ENCODE measurements at places on chromosomes 4 and X.
A peak's percentile ranks its signal among the peaks of the same experiment; 100 is the strongest.

DNA sequence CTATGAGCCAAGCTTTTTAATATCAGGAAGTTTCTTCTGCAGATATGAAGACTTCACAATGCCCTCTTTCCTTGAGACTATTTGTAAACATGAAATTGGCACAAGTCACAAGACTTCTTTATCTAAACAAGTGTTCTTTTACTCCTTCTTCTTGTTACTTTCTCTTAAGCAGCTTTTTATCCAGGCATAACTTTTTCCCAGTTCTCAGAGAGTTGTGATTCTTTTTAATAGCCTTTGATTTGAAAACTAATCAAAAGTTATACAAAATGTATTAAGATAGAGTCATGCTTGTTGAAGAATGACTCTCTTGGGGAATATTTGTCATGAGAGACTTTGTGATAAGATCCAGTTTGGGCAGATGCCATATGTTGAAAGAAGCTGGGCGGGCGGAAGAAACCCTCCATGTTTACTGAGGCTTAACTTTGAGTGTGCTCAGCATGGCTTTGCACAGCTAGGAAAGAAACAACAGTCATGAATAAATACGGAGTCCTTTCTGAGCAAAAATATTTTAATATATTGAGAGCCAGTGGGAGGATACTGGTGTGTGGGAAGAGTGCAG is 39.3 kb downstream of the SYTL5 start:
- no peak for DNase-seq

DNA sequence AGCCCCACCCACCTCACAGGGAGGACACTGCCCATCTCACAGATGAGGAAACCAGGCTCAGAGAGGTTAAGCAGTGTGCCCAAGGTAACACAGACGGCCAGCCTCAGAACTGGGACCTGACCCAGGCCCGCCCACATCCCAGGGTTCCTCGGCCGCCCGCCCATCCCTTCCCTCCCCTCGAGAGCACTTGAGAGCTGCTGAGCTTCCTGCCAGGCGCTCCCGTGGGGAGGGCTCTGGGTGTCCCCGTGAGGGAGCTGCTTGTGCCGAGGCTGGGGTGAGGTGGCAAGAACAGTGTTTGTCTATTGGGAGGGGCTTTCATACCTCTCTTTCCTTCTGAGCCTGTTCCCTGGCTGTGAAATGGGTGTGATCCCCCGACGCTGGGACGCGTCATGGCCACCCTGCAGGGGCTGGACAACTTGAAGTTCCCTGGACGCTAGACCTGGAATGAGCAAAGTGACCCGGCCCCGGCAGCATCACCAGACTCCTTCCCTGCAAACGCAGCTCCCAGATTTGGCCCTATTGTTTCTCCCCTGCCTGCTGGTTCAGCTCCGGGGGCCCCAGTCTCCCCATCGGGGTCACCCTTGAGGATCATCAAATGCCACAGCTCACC is 204.9 kb downstream of the AFAP1 start:
- DNase-seq: no peak

DNA sequence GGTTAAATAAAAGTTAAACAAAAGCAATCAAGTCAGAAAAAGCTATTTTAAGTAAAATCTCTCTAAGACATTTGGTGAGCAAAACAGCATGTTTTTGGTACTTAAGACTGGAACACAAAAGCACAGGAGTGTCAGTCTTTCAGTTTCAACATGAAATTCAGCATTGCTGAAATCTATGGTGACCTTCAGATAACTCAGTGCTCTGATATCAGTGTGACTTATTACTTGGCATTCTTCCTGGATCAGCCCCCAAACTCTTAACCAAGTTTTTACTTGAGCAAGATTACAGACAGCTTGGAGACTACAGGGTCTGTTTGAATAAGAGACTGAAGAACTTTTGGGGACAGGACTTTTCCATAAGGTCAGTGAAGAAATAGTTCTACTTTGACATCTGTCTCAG is 437.2 kb downstream of the RAPGEF2 start:
- DNase-seq: no peak

GRCh38 chr4:186701273-186701672 is 22.4 kb downstream of the FAT1 start:
- DNase-seq: no peak

GRCh38 chr4:127211650-127212560 is 420.9 kb upstream of the INTU start:
- DNase-seq: no peak

- no peak for DNase-seq
Observed at GRCh38 chrX:24981030-24981429, 34.7 kb downstream of the ARX start.

GRCh38 chrX:77442728-77443127 is 4.5 kb upstream of the FGF16 start:
- no peak for DNase-seq

DNA sequence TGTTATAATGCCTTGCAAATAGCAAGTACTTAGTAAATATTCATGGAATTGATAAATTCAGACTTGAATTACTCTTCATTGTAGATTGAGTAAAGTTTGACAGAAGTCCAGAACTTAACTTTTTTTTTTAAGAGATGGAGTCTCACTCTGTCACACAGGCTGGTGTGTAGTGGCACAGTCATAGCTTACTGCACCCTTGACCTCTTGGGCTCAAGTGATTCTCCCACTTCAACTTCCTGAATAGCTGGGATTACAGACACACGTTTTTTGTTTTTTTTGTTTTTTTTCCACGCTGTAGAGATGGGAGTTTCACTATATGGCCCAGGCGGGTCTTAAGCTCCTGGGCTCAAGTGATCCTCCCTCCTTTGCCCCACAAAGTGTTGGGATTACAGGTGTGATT is 32.1 kb downstream of the UBE2K start:
- DNase-seq: no peak

DNA sequence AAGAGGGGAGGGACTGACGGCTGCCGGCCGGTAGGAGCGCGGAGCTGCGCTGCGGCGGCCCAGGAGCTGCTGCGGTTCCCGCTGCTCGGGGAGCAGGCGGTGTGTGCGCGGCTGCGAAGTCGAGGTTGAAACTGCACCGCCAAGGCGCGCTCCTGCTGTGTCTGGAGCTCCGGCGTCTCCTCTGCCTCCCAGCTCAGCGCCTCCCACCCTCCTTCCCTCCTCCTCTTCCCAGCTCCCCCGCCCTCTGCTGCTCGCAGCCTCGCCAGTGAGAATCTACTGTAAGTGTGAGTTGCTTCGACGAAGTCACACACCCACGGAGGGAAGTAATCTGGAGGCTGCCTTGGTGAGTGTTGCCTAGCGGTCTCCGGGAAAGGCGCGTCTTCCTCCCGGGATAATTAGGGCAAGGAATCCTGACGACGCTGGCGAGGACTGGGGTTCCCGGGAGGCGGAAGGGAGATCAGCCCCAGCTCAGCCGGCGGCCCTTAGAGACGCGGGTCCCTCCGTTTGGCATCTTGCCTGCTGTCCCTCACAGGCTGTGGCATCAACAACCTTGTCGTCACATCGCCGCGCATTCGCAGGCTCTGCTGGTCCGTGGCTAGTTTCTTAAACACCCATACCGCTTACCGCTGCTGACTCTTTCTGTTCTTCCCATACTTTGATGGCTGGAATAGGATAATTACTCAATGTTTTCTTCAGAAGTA is at the start of gene EPHA5:
EPHA5 (minus strand) TSS at position 159 of the 701 bp plus-strand sequence. CDS start 747 bp downstream, outside the sequence.
- DNase-seq: peak; percentile 62

- no peak for DNase-seq
Observed at GRCh38 chr4:1001561-1002130, 8.4 kb upstream of the SLC26A1 start.

DNA sequence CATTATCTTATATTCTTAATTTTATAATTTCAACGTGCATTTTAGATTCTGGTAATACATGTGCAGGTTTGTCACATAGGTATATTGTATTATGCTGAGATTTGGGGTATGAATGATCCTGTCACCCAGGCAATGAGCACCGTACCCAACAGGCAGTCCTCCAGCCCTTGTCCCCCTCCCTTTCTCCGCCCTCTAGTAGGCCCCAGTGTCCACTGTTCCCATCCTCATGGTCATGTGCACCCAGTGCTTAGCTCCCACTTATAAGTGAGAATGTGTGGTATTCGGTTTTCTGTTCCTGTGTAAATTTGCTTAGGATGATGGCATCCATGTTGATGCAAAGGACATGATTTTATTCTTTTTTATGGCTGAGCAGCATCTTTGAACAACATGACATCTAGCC is 70.6 kb downstream of the RNF150 start:
- no peak for DNase-seq

DNA sequence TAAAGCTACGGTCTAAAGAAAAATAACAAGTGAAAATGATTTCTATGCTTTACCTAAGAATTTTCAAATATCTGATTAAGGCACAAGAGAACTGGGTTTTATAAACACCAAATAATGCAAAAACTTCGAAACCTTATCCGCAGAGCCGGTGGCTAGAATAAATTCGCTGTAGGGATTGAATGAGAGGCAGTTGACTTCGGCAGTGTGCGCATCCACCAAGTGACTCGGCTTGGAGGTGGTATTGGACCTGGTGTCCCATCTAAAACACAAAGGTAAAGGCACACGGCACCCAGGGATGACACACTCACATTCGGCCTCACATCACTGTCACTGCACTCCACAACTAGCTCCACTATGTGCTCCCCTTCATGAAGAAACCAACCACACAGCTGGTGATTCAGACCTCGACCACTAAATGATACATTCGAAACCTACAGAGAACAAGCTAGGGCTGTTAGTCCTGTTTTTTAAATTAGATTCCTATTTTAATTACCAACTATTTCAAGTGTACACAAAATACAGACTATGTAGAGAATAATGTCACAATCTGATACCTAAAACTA is 17.5 kb downstream of the RBBP7 start:
- DNase-seq: no peak

- no peak for DNase-seq
Observed at GRCh38 chr4:40991908-40992307, 222.4 kb downstream of the APBB2 start.
